ENCODE measurements at places on chromosomes 2 and 18.
A peak's percentile ranks its signal among the peaks of the same experiment; 100 is the strongest.

DNA sequence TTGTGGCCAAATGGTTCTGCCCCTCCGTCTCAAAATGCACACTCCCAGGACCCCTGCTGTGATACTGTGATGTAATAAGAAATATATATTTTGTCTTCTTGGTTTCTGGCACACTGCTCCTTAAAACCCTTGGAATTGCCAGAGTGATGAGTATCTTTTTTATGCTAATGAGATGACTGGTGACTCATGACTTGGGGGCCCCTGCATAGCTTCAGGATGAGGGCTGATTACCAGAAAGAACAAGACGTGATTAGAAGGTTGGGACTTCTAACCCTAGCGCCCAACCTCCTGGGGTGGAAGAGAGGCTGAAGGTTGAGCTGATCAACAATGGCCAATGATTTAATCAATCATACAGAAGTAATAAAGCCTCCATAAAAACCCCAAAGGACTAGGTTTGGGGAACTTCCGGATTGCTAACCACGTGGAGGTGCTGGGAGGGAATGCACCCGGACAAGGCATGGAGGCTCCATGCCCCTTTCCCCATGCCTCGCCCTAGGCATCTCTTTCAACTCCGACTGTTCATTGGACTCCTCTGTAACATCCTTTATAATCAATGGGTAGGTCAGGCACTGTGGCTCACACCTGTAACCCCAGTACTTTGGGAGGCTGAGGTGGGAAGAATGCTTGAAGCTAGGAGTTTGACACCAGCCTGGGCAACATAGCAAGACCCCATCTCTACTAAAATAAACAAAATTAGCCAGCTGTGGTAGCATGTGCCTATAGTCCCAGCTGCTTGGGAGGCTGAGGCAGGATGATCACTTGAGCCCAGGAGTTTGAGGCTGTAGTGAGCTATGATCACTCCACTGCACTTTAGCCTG lies 89.1 kb downstream of the HS1BP3 start:
- DNase-seq, result no peak

GRCh38 chr2:143284087-143284675 lies 155.0 kb downstream of the ARHGAP15 start:
- peak; percentile 30 for DNase-seq

GRCh38 chr2:198374375-198375082 lies 570.1 kb downstream of the PLCL1 start:
- no peak for DNase-seq

- DNase-seq, result no peak
Observed at GRCh38 chr2:47888581-47889280, 17.6 kb downstream of the FBXO11 start.

DNA sequence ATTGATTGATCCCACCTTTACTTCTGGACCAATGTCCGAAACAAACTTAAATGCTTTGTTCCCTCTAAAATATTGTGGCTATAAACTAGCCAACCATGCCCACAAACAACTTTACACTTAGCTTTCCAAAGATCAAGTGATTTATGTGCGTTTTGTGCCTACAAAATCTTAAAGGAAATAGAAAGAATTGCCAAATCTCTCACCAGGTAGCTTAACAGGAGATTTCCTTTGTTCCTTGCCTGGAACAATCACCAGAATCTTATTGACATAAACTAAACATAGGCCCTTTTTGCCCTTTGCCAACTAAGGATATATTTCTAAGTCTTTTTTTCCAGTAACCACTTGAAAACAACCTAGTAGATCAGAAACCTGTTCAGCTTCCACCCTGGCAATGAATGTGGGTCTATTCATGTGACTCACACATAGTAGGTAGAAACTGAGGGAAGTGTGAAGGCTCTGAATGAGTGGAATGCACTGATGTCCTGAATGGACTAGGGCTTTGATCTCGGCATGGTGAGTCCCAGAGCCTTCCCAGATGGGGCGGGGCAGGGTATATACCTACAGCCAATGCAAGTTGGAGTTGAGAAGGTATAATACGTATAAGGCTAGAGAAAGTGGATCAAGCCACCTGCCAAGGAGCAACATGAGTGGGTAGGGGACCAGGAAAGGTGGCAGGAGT lies 94.6 kb upstream of the PPP1CB start:
- DNase-seq, result peak; percentile 15

DNA sequence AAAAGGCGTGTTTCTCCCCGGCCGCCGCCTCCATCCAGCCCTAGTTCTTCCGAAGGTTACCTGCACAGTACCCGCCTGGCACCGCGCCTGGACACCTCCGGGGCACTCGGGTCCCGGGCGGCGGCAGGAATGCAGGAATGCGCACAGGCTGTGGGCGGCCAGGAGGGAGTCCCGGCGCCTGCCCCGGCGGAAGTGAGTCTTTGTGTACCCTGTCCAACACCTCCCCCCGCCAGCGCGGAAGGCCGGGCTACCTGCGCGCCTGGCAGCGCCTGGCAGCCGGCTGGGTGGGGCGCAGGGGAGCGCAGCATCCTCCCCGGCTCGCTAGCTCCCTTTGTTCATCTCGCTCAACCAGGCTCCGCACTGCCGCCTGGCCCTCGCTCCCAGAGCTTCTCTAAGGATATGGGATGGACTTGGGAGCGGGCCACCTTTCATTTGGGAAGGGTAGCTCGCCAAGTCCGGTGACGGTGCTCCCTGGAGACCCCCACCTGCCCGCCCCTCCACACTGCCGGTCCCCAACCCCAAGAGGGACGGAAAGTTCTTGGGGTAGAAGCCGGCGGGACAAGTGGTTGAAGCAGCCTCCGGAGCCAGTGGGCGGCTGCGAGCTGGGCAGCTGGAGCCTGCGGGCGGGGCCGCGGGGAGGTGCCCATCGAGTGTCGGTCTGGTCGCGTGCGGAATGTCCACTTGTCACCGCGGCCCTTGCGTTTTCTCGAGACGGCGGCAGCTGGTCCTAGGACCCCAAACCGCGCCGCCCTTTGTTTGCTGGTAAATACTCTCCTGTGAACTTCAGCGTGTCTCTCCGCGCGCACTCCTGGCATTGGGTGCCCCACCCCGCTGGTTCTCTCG lies 1.2 kb upstream of the ST6GAL2 start:
- DNase-seq, result no peak

DNA sequence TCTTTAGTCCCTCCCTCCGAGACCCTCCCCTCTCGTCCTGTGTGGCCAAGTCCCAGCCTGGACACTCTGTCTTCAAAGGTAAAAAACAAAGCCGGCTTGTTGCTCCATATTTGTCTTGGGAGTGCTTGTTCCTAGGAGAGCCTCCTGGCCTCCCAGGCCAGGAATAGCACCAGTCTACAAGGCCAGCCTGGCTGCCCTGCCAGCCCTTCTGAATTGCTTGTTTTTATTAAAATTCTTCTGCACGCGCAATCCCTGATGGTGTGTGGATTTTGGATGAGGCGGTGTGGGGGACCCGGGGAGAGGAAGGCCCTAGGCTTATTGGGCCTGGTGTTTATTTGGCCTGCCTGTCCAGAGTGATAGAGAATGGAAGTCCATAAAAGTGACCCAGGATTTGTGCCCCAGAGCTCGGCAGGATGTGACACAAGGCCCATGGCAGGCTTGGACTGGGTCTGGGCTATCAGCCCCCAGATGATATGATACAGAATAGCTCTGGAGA lies 297.3 kb downstream of the CYP26B1 start:
- no peak for DNase-seq

GRCh38 chr18:44758861-44759631 lies 78.4 kb downstream of the SETBP1 start:
- peak; percentile 60 for DNase-seq

DNA sequence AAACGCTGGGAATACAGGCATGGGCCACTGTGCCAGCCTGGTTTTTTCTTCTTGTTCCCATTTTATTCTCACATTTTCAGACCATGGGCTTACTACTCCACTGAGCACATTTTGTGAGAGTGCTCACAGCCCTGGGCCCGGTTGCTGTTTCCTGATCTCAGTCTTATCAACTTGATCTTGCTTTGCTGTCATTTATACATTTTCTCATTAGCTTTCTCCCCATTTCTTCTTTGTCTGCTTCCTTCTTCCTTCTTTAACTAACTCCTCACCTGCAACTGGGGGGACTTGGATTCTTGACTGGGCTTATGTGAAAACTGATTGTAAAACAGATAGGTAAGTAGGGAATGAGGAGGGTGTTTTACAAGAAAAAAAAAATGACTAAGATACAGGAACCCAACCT lies 117.3 kb downstream of the PLB1 start:
- no peak for DNase-seq

- no peak for DNase-seq
Observed at GRCh38 chr2:43186679-43187374, 39.6 kb downstream of the ZFP36L2 start.

GRCh38 chr2:180231015-180231414 lies 223.9 kb upstream of the CWC22 start:
- DNase-seq, result no peak

GRCh38 chr18:59516356-59517155 lies 157.5 kb upstream of the LMAN1 start:
- no peak for DNase-seq

Data from activated naive CD4-positive, alpha-beta T cell treated with Interleukin-2 at 50 U/mL for 16 hours (primary cell).